Stimulated activated CD8-positive, alpha-beta memory T cell treated with anti-CD3 and anti-CD28 coated beads, Interleukin-7, amount 100 ng/mL, for 48 hours (primary cell): ENCODE measurements at places on chromosomes 6 and 20.

DNA sequence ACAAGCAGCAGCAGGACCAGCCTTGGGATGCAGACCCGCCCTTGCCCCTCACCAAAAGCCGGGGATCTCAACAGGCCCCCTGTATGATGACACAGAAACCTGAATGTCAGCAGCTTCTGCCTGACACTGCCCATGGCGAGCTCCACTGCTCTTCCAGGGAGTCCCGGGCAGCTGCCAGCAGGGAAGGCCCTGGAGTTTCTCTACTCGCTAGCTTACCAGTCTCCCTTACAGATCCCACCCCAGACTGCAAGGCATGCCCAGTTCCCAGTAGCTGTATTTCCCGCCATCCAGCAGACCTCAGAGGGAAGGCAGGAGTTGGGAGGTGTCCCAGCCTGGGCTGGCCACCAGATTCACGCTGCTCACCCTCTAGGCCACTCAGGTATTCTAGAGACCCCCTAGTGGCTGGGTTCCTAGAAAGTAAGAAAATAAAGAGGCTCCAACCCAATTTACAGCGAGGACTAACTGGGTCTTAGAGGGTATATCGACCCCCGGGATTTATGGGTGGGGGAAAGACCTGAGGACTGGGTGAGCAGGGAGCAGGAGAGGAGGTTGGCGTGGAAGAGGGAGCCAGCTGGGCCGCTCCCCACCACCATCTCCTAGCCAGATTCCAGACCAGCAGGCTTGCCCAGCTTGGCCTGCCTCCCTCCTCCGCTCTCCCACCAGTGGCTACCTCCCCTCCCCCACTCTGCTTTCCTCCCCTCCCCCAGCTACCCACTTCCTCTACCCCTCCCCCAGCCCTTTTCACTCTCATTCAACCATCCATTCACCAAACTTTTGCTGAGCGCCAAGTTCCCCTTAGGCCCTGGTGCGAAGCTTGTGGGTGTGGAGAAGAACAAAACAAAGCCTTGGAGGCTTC is 9.7 kb upstream of the HMGA1 start:
- no peak for DNase-seq

DNA sequence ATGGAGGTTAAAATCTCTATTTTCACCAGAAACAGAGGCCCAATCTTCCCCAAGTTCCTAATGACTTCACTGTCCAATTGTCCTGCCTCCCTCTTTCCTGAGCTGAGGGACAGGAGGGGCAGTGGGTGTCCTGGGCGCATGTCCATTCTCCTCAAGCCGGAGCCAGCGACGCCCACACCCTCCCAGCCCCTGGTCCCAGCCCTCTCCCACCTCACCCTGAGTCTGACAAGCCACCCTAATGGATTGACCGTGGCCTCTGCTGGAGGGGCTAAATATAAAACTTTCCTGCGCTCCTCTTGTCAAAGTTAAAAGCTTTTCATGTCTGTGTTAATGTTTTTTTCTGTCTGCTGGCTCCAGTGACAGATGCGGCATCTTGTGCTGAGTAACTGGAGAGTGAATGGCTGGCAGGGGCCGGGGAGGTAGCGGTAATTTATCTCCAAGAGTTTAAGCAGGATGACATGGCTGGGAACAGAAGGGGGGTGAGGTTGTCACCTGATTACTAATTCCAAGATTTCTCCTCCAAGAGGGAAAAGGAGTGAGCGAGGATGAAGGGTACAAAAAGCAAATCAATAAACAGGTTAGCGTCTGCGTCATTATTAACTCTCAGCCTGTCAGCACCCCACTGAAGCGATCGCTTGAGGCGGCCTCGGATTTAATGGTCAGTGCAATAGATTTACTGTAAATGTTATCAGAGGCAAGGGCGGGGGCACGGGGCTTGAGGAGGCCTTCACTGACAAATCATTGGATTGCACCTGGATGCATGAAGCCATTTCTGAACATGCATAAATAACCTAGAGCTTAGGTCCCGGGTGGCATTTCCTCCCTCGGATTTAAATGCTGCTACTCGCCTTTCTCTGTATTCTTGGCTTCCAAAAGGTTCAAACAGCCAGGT is 118.1 kb upstream of the MAFB start:
- no peak for DNase-seq

DNA sequence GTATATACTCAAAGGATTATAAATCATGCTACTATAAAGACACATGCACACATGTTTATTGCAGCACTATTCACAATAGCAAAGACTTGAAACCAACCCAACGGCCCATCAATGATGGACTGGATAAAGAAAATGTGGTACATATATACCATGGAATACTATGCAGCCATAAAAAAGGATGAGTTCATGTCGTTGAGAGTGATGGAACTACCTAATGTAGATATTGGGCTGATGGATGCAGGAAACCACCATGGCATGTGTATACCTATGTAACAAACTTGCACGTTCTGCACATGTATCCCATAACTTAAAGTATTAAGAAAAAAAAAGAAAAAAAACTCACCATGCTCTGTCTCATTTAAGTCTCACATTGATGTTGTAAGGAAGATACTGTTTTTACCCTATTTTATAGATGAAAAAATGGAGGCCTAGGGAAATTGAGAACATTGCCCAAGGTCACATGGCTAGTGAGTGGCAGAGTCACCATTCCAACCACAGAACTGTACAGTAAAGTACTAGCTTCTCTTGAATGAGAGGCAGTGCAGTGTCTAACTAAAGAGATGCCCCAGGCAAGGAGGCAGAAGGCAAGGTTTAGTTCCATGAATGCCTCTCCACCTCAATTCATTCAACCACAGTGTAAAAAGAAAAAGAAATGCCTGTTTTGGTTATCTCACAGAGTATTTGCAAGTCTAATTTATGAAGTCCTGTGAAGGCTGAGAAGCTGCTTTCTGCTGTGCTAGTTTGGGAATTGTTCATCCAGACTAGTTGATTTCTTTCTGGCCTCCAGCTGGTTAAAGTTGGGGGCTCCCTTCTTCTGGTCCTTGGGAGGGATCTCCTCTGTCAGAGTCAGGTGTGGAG is 68.2 kb downstream of the FIG4 start:
- no peak for DNase-seq

DNA sequence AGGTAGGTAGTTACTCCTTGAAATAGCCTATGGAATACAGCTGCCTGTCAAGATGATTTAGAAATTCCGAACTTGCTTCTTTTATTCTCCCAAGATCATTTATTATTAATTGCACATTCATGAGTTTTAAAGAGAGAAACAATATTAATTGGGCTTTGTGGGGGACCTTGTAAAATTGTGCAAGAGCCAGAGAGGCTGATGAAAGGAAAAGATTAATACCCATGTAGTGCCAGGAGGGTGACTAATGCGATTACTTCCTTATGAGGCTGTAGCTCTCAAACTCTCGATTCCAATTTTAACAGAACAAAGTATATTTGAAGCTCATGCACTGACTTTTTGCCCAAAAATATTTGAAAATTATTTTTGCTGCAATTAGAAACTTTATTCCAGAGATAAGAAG is 423.8 kb upstream of the ID4 start:
- no peak for DNase-seq

GRCh38 chr20:3093861-3094361 is 9.4 kb upstream of the AVP start:
- DNase-seq, result no peak

DNA sequence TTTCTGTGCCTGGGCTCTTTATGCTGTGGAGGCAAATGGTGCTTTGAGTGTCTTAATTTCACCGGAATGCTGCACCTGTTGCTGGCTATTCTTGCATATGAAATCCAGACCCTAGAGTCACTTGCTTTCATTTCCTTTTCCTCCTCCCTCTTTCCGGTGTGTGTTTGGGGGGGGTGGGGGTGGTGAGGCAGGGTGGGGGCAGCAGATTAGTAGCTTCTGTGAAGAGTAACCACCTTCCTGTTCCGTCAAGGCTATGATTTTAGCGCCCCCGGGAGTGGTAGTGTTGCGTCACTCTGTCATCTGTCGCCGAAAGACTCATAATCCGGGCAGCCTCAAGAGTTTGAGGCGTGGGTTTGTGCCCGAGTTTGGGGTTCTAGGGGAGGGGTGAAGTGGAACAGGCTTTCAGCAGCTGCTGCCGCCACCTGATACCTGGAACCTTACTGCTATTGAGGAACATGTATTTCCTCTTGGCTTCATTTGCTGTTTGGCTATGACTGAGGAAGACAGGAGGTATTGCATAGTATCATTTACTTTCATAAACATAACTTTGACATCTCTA is 49.1 kb downstream of the UTRN start:
- DNase-seq, result peak; percentile 63

- no peak for DNase-seq
These were observed 140.4 kb upstream of the UFL1 start for GRCh38 chr6:96381246-96381645.

DNA sequence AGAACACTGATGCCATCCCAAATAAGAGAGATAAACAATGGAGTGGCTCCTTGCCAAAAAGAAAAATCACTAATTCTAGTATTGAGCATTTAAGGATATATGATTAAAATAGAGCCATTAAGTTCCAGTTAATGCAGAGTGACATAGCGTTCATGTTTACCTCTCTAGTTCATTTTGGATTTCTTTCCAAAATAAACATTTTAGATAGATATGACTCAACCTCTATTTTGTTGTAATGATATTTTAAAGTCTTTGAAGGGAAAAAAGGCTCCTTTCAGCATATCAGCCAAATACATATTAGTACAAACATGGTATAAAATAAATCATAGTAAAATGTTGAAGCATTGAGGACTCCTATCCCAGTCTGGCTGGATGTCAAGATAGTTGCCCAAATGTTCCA is 33.4 kb downstream of the RWDD2A start:
- DNase-seq, result no peak

DNA sequence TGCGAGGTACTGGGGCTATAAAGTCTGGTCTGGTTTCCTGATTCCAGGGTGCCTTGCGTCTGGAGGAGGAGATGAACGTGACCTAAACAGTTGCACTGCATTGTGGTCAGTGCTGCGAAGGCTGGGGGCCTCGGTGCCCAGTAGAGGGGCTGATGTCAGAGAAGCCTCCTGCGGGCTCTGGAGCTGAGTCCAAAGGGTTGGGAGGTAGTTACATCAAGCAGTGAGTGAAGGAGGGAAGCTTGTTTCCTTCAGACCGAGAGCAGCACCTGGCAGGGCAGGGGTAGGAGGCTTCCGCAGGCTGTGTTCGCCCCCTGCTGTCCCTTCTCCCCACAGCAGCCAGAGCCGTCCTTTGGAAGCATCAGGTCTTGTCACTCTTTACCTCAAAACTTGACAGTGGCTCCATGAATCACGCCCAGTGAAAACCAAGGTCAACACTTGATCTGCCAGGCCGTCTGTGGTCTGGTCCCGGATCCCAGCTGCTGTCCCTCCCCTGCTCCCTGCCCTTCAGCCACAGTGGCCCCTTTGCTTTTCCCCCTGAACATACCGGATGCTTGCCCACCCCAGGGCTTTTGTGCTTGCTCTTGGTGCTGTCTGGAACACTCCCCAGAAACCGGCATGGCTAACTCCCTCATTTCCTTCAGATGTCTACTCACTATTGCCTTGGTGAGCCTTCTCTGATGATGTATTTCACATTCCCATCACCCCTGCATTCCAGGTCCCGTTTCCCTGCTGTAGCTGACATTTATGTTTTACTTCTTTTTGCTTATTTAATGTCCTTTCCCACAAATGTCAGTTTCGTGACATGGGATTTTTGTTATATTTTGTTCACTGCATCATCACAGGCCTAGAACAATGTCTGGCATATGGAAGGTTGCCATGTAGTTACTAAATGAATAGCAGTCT is 7.0 kb downstream of the DYNLRB1 start:
- no peak for DNase-seq

- no peak for DNase-seq
These were observed 42.1 kb upstream of the TULP1 start for GRCh38 chr6:35554811-35555210.

DNA sequence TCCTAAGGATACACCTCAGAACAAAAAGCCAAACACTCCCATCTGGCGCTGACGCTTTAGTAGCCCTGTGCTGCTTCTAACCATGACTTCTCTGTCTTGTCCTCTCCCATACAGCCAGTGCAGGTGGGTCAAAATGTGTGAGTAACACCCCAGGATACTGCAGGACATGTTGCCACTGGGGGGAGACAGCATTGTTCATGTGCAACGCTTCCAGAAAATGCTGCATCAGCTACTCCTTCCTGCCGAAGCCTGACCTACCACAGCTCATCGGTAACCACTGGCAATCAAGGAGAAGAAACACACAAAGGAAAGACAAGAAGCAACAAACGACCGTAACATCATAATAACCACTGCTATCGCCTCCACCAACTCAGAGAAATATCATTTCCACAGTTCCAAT is 1.4 kb downstream of the DEFB132 start:
- peak; percentile 8 for DNase-seq
